NCI-H446 treated with DMSO at 0.1 percent for 48 hours (cell line): ENCODE measurements at places on chromosomes 3 and 15.

- DNase-seq = no peak
Observed at GRCh38 chr3:98556164-98557130, 24.7 kb downstream of the GPR15 start.

- no peak for DNase-seq
Observed at GRCh38 chr3:113212150-113212843, 940 bp downstream of the BOC start.

DNA sequence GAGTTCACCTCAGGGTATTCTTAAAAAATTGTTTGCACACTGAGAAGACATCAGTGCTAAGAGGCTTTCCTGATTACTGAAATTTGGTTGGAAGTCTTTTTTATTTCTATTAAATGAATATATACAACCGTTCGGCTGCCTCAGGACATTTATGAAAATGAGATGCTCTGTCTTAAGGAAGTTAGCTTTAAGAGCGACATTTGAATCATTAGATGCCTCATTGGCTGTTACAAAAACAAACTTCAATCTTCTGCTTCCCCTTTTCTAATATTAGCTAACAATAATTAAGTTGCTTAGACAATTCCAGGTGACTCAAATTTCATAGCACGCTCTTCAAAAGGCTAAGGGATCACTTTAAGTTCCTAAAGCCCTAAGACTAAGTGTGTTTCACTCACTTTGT, 673.7 kb downstream of the FHIT start:
- DNase-seq = no peak

GRCh38 chr3:47781685-47782445, at the start of gene SMARCC1:
Gene SMARCC1 (minus strand): TSS chr3:47781893. CDS start chr3:47781797, 96 bp downstream.
- peak; percentile 75 for DNase-seq

GRCh38 chr3:46898321-46899150, 21.0 kb downstream of the PTH1R start:
- DNase-seq = no peak

DNA sequence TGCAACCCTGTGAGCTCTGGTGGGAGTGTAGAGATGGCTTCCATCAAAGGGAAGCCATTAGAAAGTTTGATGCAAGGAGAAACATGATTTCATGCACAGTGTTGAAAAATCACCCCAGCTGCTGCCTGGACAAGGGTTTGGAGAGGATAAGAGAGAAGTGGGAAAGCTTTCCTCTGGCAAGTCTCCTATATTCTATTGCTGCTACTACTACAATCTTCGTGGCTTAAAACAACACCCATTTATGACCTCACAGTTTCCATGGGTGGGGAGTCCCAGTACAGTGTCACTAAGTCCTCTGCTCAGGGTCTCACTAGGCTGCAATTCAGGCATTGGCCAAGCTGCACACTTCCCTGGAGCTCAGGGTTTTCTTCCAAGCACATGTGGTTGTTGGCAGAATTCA, 229.3 kb downstream of the TAFA4 start:
- DNase-seq = no peak

GRCh38 chr3:42115215-42115614, 24.1 kb downstream of the TRAK1 start:
- no peak for DNase-seq

- no peak for DNase-seq
Observed at GRCh38 chr3:149114458-149114857, 15.0 kb upstream of the HPS3 start.

- DNase-seq = no peak
Observed at GRCh38 chr3:66980791-66981190, 17.3 kb upstream of the KBTBD8 start.

- DNase-seq = no peak
Observed at GRCh38 chr3:38698760-38699159, 49.3 kb upstream of the SCN5A start.

GRCh38 chr3:153165261-153165681, 3.2 kb downstream of the RAP2B start:
- DNase-seq = no peak

GRCh38 chr15:56523521-56523920, 58.6 kb upstream of the MNS1 start:
- no peak for DNase-seq

GRCh38 chr3:43093974-43094373, 11.9 kb downstream of the POMGNT2 start:
- no peak for DNase-seq

DNA sequence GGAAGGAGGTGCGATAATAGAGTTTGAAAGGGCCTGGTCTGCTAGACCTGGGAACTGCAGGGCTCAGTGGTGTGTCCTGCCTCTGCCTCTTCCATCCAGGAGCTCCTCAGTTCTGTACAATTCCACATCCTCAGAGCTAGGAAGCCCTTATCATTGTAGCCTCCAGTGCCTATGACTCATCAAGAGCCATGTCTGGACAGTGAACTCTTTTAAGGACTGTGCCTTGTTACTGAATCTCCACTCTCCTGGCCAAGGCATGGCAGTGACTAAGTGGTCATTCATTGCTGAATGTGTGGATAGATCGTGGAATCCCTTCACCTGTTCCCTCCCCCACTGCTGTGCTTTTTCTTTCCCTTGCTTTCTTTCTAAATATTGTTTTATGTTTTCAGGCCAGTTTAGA, 2.9 kb downstream of the TIMP4 start:
- DNase-seq = no peak

GRCh38 chr15:88193415-88193814, 63.1 kb downstream of the NTRK3 start:
- DNase-seq = no peak

DNA sequence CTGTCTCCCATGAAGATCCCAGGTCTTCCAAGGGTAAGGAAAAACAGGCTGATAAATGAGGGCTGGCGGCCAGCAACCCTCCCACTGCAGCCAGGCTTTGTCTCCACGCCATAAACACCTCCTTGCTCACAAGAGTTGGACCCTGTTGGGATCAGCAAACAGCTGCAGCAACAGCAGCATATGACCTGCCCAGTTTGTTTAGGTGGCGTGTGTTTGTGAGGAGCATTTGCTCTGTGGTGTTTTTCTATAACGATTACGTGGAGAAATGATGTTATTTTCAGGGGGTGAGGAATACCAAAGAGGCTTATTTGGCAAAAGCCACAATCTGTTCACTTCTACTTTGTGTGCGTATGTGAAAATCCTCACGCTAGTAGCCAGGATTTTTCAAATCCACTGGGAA, 58.5 kb downstream of the RFTN1 start:
- DNase-seq = peak; percentile 12

DNA sequence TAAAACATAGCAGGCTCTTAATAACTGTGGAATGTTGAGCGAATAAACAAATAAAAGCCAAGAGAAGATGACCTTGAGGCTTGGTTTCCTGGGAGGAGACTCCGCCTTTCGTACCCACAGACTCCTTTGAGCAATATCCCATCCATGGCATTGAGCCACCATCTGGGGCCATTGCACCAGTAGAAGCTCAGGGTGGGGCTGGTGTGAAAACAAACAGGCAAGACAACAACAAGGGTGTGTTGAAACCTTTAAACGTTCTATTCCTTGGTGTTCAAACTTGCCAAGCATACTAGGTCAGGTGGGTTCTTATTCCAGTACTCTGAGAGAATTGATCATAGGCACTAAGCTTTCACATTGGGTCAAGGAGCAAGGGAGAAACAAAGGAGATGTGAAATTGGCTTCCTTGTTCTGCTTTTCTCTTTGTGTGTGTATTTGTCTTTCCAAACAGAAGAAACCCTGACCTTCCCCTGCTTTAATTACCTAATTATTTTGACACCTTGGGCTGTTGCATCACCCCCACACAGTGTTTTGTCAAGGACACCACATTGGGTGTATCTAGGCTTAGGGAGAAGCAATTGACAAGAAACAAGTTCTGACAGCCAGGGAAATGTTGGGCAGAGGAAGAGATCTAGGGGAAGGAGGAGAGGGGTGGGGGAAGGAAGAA, 105.1 kb upstream of the BCL6 start:
- no peak for DNase-seq

DNA sequence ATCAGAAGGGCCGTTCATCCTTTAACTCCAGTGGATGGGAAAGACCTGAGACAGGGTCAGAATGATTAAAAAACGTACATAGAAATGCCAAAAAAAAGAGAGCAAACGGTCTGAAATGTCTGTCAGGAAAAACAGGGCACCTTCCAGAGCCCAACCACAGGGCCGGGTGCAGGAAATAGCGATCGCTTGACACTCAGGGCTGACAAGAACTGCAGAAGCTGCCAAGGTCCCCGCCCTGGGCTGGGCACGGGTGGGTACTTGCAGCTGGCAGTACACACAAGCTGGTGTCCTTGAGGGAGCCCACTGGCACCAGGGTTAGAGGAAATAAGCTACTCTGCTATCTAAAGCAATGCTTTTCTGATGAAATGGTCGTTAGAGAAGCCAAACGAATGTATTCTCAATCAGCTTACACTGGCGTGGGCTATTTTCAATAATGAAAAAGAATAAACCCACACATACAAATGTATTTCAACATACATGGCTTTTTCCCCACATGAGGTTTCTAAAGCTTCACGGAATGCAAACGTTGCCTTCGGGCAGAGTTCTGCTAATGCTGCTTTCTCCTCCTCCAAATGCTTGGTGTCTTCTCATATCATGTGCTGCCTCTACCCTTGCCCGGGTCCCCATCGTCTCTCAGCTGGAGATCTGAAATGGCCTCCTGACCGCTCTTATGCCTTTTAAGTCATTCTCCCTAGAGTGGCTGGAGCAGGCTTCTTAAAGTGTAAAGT, 15.6 kb downstream of the FRMD4B start:
- no peak for DNase-seq

- no peak for DNase-seq
Observed at GRCh38 chr3:27449530-27450150, 34.5 kb downstream of the SLC4A7 start.

- no peak for DNase-seq
Observed at GRCh38 chr3:190132371-190132770, 11.7 kb upstream of the P3H2 start.

DNA sequence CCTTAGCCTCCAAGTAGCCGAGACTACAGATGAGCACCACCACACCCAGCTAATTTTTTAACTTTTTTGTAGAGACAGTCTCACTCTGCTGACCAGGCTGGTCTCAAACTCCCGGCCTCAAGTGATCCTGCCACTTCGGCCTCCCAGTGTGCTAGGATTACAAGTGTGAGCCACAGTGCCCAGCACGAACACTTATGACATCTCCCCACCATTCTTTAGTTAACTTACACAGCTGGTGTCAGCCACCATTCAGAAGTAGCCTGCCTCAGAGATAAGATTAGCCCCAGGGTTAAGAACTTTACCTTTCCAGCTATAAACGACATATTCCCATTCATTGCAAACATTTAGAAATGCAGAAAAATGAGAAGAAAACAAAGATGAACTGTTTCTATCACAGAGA, 58.2 kb downstream of the TRPM7 start:
- no peak for DNase-seq

DNA sequence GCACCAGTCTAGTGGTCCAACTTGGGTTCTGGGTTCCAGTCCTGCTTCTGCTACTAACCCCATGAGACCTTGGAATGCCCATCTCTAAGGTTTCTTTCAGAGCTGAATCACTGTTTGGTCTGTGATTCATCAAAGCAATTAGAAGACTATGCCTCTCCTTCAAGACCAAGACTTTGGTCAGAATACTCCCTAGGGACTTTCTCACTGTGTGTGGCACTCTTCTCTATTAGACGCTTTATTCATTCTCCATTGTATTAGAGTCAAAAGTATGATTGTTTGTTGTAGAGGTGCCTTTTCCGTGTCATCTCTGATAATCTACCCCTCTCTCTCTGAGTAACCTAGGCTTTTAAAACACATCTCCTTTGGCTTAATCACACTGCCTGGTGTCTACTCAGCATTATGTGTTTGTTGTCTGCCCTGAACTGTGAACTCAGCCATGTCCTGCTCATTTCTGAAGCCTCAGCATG, 90.5 kb downstream of the LPP start:
- DNase-seq = no peak

GRCh38 chr3:156892701-156893100, 66.5 kb downstream of the LEKR1 start:
- DNase-seq = no peak

DNA sequence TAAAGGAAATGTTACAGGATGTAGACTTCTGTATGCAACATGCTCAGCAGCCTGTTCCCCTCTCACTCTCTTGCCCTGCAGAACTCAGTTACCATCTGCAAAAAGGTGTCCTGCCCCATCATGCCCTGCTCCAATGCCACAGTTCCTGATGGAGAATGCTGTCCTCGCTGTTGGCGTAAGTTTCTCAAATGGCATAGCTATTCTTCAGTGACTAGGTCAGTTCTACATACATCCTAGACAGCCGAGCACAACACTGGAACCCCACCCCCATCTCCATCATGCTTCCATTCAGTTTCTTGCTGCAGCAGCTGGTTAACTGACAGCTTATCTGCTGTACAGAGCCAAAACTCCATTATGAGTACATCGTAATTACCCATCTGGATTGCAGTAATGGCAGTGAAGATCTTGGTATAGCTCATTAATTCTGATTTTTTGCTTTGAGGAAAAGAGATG, 4.5 kb downstream of the THBS1 start:
- DNase-seq = no peak

DNA sequence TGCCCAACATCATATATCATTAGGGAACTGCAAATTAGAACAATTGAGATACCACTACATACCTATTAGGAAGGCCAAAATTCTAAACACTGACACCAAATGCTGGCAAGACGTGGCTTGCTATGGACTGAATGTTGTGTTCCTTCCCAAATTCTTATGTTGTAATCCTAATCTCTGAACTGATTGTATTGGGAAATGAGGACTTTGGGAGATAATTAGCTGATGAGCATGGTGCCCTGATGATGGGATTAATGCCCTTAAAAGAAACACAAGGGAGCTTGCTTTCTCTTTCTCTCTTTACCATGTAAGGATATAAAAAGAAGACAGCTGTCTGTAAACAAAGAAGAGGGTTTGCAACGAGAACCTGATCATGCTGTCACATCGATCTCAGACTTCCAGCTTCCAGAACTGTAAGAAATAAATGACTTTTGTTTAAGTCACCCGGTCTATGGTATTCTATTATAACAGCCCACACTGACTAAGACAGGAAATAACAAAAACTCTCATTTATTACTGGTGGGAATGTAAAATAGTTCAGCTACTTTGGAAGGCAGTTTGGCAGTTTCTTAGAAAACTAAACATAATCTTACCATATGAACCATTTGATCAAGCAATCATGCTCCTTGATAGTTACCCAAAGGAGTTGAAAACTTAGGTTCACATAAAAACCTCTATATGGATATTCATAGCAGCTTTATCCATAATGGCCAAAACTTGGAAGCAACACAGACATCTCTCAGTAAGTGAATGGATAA, 458.3 kb upstream of the CBLB start:
- no peak for DNase-seq

- DNase-seq = no peak
Observed at GRCh38 chr3:184815046-184815930, 3.3 kb downstream of the VPS8 start.

DNA sequence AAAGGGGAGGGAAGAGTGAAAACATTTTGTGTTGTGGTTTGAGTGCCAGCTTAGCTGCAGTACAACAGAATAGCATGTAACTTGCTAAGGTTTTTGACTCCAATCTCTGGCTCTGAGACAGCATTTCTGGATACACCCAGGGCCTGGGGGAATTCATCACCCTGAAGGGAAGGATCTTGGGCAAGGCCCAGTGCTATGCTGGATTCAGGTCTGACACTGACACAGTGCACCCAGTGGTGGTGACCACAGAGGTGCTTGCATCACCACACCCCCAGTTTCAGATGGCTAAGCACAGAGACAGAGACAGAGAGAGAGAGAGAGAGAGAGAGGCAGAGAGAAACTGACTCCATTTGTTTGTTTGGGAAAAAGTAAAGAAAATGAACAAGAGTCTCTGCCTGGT, 74.1 kb upstream of the KBTBD8 start:
- DNase-seq = no peak
